Amniotic stem cell (primary cell): ENCODE measurements at places on chromosomes 5 and 9.

GRCh38 chr5:76467216-76467615 lies 64.1 kb downstream of the IQGAP2 start:
- DNase-seq: no peak

GRCh38 chr9:22241024-22241423 lies 205.6 kb upstream of the DMRTA1 start:
- no peak for DNase-seq

DNA sequence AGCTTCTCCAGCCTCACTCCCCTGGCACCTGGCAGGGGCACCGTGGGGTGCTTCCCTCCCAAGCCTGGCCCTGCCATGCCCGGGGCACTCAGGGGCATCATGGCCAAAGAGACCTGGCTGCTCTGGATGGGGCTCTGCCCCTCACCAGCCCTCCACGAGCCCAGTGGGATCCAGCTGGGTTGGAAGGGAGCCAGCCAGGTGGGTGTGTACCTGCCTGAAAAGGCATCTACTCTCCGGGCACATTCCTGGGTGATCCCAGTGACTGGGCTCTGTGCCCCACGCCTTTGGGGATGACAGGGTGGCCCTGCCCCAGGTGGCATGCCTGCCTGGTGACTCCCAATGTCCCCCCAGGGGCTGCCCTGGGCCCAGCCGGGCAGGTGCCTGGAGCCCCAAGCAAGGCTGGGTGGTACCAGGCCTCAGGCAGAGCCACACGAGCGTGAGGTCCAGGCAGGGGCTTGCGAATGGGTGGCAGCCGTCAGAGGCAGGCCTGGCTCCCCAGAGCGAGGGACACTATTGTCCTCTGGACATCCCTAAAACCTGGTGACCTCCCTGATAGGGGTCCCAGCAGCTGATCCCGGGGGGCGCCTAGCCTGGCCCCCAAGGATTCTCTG lies 777 bp downstream of the GPSM1 start:
- DNase-seq: no peak

DNA sequence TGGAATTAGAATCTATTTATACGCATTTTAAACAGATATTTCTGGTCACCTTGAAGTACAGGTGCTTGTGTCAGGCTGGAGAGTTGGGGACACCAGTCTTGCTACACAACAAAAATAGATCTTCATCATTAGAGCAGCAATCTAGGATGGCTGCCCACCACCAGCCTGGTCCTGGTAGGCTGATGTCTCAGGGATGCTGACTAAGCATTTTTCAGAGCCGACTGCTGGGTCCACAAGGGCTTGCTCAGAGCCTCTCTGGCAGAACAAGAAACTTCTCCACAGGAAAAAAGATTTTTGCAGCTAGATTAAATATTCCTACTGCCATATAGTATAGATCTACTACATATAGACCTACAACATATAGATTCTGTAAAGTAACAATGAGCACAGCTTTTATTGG lies 12.0 kb upstream of the FAM81B start:
- DNase-seq: no peak

- no peak for DNase-seq
These were observed 188.1 kb upstream of the PTGER4 start for GRCh38 chr5:40491644-40492043.
